ENCODE measurements at places on chromosomes 16 and 17.

DNA sequence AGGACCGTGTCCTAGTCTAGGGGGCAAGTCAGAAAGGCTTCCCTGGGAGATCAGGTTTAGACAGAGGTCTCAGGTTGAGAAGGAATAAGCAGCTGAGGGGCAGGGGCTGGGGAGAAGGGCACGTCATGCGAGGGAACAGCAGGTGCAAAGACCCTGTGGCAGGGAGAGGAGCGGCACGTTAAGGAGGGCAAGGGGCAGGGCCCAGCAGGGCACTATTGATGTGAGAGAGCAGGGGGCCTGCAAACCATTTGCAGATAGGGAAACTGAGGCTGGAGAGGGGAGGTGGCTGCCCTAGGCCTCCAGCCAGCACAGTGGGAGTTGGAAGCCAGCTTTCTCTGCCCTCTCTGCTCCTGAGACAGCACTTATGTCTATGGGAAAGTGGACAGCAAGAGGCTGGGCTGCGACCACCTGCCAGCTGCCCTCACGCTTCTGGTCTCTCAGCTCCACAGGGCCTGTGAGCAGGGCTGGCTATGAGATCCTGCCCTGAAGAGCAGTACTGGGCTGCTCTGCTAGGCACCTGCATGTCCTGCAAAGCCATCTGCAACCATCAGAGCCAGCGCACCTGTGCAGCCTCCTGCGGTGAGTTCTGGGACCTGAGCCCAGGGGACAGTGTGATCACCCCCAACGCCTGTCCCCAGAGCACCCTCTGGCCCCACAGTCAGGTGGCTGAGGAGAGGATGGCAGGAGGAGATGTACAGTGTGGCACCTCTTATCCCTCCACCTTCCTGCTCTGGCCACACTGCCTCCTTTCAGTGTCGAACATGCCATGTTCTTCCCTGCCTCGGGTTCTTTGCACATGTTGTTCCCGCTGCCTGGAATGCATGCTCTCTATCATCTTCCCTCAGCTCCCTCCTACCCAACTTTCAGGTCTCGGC is 61.5 kb downstream of the USP22 start:
- no peak for DNase-seq

GRCh38 chr16:74813109-74813641 is 38.6 kb upstream of the FA2H start:
- peak; percentile 95 for DNase-seq

DNA sequence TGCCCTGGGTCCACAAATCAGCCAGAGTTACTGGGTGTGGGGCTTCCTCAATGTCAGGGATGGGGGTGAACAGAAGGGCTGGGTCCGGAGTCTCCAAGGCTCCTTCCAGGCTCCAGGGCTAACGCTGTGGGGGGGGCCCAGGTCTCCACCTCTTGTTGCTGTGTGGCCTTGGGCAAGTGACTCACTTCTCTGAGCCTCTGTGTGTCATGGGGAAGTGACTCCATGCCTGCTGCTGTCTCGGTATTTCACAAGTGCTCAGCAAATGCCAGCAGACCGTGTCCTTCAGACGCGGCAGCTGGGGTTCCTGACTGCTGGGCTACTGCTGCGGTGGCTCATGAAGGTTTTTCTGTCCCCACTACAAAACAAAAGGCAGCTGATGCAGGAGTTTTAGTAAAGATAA is 26.6 kb downstream of the JPH3 start:
- DNase-seq, result no peak

- no peak for DNase-seq
These were observed 142.2 kb downstream of the ABCA8 start for GRCh38 chr17:68812876-68813584.

DNA sequence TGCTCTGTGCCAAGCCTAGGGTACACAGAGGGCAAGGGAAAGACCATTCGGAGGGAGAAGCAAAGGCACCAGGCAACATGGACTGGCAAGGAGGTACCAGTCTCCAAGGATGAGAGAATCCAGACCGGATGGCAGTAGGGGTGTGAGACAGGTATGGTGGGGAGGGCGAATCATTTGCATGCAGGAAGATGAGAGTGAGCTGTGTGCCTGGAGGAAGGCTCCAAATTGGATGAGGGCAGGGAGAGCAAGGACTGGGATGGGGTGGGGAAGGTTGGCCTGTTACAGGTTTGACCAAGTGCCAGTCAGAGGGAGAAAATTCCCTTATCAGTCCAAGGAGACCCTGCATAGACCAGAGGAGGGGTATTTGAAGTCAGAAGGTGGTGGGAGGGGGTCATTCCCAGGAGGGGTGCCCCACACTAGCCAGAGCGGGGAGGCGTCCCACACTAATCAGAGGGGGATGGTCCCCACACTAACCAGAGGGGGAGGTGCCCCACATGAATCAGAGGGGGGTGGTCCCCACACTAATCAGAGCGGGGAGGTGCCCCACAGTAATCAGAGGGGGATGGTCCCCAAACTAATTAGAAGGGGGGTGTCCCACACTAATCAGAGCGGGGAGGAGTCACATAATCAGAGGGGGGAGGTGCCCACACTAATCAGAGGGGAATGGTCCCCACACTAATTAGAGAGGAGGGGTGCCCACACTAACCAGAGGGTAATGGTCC is 737 bp downstream of the CANT1 start:
- no peak for DNase-seq

DNA sequence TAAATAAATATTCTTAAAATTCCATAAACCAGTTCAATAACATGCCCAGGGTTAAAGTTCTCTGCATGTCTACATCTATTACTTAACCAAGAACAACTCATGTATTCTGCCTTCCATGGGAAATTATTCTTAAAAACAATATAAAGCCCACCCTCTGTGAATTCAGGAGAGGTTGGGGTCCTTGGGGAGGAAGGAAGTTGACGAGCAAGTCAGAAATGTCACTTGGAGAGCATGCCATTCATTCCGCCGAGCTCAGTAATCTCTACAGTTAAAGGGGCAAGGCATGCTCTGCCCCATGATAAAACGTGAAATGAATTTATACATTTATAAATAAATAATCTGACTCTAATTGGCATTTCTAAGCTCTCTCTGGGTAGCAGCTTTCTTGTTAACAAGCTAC is 405.1 kb downstream of the TOX3 start:
- no peak for DNase-seq

DNA sequence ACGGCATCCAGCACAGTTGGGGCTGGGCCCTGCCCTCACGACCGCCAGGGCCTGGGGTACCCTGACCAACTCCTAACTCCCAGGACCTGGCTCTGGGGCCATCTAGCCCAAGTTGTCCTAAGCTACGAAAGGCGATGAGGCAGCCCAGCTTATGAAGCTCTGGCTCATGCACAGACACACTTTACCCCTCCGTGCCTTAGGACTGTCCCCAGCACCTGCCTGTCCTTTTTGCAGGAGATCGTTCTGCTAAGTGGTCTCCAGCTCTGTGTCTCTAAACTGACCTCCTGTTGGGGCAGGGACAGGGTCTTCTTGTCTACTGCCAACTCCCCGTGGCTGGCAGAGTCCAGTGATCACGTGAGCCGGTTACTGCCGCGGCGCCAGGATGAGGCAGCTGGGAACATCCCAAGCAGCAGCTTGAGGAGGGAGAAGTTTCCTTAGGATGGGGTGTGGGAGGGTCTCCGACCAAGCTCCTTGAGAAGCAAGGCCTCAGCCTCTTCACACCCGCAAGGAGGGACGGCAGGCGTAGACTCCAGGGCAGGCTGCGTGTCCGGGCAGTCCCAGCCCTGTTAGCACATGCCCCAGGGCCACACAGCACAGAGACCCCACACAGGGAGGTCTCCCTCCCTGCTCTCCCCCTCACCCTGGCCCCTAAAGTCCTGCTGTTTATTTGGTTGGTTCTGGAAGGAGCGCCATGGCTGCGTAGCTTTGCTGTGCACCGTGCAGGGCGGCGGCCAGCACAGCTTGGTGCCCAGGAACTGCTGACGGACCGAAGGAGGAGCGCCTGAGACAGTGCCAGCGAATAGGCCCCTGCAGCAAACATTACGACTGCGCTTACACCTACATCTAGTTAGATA is 16.4 kb upstream of the METRNL start:
- DNase-seq, result no peak

- no peak for DNase-seq
These were observed 10.3 kb downstream of the MRC2 start for GRCh38 chr17:62637809-62638208.

GRCh38 chr17:75831032-75831571 is 13.1 kb downstream of the UNC13D start:
- no peak for DNase-seq

- peak; percentile 97 for DNase-seq
These were observed at the start of gene CBX2 for GRCh38 chr17:79777894-79778503. CBX2 (plus strand) TSS chr17:79778148; CDS start chr17:79778236, 88 bp downstream.

DNA sequence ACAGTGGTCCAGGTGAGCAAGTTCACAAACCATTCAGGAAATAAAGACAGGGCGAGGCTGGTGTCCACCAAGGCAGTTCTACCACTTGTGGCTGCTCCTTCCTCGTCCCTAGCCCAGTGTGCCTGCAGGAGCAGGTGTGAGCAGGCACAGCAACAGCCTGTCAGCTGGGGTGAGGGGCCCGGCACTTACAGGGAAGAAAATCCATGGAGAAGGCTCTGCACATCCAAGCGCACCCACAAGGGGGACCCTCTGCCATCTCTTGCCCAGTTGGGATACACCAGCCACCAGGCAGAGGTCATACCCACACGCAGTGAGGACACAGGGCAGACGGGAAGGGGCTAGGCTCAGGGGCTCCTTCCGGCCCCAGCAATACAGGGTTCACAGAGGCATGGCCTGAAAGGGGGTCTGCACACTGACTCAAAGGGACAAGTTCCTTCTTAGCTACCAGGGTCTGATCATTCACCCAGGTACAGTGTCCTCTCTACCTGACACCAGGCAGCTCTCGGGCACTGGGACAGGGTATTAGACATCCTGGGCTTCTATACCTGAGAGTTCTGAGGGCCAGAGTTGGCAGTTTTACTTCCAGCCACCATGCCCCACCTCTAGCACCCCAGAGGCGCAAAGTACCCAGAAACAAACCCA is 27.0 kb downstream of the CDIP1 start:
- peak; percentile 86 for DNase-seq

DNA sequence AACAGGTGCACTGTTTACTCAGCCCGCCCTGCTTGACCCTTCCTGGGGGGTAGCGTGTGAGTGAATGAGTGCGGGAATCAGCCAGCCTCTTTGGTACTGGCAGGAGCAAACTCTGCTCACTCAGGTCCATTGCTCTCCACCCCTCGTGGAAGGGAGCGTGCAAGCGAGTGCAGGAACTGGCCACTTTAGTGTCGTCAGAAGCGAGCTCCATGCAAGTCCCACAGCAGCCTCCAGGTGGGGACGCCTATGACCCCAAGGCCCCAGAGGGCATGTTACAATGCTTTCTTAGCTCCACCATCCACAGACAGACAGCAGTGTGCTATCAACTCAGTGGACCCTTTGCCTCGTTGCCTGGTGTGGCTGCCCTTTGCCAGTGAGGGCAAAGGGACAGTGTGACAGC is 1025.1 kb upstream of the CDH8 start:
- no peak for DNase-seq

- DNase-seq, result peak; percentile 14
These were observed 2047.4 kb downstream of the TP53TG3F start for GRCh38 chr16:35506898-35507194.

GRCh38 chr17:64190472-64190871 is 60.5 kb upstream of the ERN1 start:
- DNase-seq, result no peak

- DNase-seq, result no peak
These were observed 7.8 kb downstream of the ST6GALNAC2 start for GRCh38 chr17:76577876-76578275.

- no peak for DNase-seq
These were observed 13.0 kb downstream of the AXIN2 start for GRCh38 chr17:65548269-65548969.

GRCh38 chr16:47904691-47905090 is 251.1 kb downstream of the ABCC12 start:
- no peak for DNase-seq

DNA sequence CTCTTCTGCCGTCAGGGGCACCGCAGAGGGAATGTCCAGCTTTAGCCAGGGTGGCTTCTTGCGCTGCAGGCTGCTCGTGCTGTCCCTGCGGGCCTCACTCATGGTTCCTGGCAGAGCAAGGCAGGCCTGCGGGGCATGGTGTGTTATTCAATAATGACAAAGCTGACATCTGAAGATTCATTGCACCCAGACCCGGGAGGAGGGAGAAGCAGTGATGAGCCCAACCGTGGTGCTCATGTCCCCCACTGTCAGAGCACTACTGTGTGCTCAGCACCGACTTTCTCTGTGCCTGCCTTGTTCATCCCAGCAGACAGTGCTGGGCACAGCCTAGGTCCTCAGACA is 7.5 kb downstream of the RHBDF1 start:
- DNase-seq, result no peak

DNA sequence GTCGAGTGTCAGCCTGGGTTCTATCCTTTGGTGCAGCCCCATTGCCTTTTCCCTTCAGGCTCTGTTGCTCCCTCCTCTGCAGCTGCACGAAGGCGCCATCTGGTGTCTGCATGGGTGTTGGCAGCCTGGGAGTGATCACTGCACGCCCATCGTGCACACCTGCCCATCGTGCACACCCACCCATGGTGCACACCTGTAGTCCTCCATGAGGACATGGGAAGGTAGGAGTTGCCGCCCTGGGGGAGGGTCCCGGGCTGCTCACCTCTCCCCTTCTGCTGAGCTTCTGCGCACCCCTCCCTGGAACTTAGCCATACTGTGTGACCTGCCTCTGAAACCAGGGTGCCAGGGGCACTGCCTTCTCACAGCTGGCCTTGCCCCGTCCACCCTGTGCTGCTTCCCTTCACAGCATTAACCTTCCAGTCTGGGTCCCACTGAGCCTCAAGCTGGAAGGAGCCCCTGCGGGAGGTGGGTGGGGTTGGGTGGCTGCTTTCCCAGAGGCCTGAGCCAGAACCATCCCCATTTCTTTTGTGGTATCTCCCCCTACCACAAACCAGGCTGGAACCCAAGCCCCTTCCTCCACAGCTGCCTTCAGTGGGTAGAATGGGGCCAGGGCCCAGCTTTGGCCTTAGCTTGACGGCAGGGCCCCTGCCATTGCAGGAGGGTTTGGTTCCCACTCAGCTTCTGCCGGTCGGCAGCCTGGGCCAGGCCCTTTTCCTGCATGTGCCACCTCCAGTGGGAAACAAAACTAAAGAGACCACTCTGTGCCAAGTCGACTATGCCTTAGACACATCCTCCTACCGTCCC is 2.9 kb downstream of the CTRL start:
- peak; percentile 90 for DNase-seq

- no peak for DNase-seq
These were observed 138.7 kb downstream of the GAS7 start for GRCh38 chr17:10059684-10060211.
